HCEC 1CT (cell line): ENCODE measurements at places on chromosomes 3 and 15.

GRCh38 chr3:101667331-101667730, 9.6 kb downstream of the ZBTB11 start:
- no peak for DNase-seq

DNA sequence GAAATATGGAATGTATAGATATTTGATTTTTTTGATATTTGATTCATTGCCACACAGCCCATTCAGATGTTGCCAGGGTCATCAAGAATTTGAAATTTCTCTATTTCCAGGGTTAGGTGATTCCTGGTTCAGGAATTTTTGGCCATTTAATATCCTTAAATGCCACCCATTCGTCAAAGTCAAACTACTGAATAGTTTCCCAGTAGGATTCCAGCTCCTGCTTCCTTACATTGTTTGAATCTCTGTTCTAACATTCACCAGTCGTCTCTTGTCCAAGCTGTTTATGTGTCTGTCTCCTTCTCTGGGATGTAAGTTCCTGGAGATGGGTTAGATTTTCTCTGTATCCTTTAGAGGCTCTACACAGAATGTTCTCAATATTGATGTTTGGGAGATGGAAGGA, 124.9 kb upstream of the TLE3 start:
- DNase-seq: no peak

GRCh38 chr3:170589113-170589512, 3.2 kb upstream of the SLC7A14 start:
- no peak for DNase-seq

- DNase-seq: no peak
Measured at GRCh38 chr3:63969876-63970275, 53.4 kb downstream of the PSMD6 start.

GRCh38 chr15:43859546-43859945, 32.7 kb downstream of the WDR76 start:
- no peak for DNase-seq

GRCh38 chr15:99426431-99427105, 139.2 kb upstream of the MEF2A start:
- no peak for DNase-seq
